ENCODE measurements at places on chromosomes 4 and X. TPM values are rescaled to one million over a fixed set of nuclear protein-coding genes. Genes with fewer than 3 reads are reported as not detected.

Gene PCYT1B
- total RNA-seq, result 32.3 TPM

Gene PWWP3B
- total RNA-seq, result 1.0 TPM

Gene MMRN1
- 10.7 TPM for total RNA-seq

Gene HERC3
- 5.1 TPM for total RNA-seq

Gene RXFP1
- not detected for total RNA-seq

Gene CLGN
- total RNA-seq, result 16.1 TPM

Gene TAF7L
- 0.19 TPM for total RNA-seq

Gene SSX4B
- not detected for total RNA-seq

Gene ADRA2C
- 6.1 TPM for total RNA-seq

Gene ZNF185
- 2.3 TPM for total RNA-seq

Gene GC
- not detected for total RNA-seq

DNA sequence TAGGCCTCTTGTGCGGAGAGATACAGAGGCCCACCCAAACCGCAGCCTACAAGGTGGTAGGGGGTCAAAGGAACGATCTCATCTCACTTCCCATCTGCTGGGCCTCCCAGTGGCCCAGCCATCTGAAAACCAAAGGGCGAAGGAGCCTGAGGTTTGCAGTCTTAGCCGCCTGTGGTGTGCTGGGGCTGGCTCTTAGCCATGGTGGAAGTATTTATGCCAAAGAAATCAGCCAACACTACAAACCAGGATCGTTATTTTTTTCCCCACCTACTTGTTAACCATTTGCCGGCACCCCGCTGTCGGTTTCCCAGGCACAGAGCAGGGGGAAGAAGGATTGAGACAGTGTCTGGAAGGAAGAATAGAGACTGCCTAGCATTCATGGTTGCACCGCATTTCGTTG, 30.9 kb upstream of the CDKL5 start:
- no peak for DNase-seq

DNA sequence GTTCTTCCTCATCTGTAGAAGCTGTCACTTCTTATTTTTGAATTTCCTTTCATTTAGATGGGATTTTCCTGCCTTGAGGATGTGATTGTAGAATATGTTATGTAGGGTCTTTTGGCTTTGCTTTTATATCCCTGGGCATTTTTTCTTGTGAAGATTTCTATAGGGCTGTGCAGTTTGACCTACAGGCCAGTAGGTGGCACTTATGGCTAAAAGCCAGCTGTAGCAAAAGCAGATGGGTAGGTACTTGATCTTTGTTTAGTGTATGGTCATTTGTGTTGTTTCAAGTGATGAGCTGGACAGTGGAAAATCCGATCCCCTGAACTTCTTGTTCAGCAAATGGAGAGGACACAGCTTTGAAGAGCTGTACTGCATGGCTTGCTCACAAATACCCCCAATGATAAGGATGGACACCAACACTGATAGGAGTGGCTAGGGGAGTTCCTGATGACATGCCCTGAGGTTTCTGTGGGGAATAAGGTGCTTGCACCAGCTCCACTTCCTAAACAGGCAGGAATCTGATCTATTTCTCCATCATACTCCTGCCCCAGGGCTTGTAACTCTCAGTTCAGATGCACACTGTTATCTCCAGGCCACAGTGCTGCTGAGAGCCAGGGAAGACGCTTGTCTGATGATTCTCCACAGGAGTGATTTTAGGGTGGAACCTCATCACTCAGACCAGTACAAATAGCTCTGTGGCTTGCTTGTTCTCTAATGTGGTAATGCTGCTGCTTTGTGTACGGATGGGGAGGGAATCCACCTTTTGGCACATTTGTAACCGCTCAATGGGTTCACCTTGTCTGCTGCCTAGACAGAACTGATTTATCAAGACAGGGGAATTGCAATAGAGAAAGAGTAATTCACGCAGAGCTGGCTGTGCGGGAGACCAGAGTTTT, 417.1 kb upstream of the MAGEB16 start:
- no peak for DNase-seq

GRCh38 chr4:40548256-40548655, 81.4 kb downstream of the RBM47 start:
- no peak for DNase-seq

GRCh38 chr4:144572660-144573059, 73.3 kb upstream of the HHIP start:
- no peak for DNase-seq

GRCh38 chr4:71538528-71538927, 199.7 kb downstream of the SLC4A4 start:
- DNase-seq, result no peak

DNA sequence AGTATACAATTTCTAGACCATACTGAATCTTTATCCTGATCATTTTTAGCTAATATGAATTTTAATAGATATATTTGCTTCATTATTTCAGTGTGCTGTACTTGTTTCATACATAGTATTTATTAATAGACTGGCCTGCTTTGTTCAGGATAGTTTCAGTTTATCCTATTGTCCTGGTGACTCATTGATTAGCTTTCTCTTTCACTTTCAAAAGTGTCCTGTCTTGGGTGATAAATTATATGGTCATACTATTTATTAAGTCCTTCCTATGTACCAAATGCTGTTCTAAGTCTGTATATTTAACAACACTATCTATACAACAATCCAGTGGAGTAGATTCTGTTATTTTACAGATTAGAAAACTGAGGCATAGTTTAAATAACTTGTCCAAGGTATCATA, 153.8 kb upstream of the RAPGEF2 start:
- no peak for DNase-seq

GRCh38 chr4:159422019-159422418, 319.1 kb downstream of the RAPGEF2 start:
- DNase-seq, result no peak

GRCh38 chr4:169485791-169486742, 126.3 kb downstream of the NEK1 start:
- DNase-seq, result peak; percentile 45

DNA sequence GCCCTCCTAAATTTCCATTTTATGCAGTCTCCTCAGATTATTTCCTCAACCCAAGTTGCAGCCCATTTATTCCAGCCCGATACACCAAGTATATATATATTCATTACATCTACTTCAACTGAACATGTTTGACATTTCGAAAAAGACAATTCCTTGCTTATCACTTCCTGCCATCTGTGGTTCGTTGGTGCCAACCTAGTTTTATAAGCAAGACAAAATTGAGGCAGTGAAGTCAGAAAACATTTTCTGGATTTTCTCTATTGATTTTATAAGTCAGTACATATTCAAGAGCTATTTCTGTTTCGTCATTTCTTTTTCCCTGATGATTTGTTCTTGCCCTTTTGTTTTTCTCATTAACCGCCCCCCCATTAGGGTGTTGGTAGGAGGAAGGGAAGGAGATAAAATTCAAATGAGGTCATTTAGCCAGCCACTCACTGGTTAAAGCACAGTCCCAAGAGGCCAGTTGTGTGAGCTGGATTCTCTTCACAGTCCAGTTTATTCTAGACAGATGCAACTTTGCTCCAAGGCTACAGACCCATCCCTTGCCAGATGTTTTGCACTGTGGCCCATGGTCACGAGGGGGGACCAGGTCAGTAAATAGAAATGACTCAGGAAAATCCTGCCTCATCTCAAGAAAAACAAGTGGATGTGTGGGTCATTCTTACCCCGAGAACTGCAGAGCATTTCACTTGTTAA, 20.3 kb upstream of the VEGFD start:
- no peak for DNase-seq

- DNase-seq, result peak; percentile 6
Observed at GRCh38 chr4:167897116-167897515, 195.2 kb upstream of the ANXA10 start.

DNA sequence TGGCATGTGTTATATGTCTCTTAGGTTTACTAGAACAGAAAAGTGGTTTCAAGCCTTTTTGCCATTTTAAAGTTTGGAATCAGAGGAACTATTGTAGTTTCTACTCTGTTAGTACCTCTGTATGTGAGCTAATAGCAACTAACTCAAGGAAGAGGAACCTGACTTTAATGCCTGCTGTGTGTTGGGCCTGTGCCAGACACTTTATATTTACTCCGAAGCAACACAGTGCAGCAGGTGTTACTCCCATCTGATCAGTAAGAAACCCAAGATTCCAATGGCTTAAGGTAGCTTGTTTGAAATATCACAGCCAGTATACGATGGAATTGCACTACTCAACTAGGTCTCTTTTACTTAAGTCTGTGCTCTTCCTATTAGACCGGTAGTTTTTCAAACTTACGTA, 79.2 kb downstream of the USP9X start:
- no peak for DNase-seq

Data from neural crest cell (in vitro differentiated cells).